ENCODE measurements at places on chromosomes 5 and 9.
A peak's percentile ranks its signal among the peaks of the same experiment; 100 is the strongest.

- DNase-seq = peak; percentile 77
These were observed 705 bp downstream of the SEPTIN8 start for GRCh38 chr5:132776131-132776937.

DNA sequence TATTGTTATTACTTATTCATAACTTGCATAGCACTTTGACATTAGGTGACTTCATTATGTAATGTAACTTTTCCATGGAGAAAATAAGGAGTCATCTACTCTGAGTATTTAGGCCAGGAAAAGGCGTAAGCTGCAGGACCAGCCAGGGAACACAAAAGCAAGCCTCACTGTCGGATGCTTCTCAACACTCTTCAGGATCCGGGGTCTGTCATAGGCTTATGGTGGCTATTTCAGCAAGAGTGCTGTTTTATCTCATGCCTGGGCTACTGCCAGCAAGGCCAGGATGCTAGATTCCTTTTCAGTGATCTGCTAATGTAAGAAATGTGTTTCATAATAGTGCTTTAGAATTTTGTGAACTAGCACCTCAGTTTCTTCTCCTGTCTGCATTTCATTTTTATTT lies 162.4 kb downstream of the CHSY3 start:
- no peak for DNase-seq

DNA sequence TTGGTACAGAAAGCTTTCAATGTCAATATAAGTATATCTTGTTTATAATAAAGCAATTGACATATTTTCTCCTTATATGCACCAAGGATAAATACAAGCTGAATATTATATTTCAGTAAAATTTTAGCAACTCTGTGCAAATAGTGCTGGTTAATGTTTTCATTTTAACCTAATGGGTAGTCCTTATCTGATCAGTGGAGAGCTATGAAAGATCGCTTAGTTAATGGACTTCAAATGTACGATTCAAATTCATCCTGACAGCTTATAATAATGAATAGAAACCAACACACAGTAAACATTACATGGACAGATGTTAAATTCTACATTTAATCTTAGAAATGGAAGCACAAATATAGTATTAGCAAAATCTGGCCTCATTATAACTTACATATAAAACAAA lies 1495.2 kb upstream of the C9orf72 start:
- no peak for DNase-seq

DNA sequence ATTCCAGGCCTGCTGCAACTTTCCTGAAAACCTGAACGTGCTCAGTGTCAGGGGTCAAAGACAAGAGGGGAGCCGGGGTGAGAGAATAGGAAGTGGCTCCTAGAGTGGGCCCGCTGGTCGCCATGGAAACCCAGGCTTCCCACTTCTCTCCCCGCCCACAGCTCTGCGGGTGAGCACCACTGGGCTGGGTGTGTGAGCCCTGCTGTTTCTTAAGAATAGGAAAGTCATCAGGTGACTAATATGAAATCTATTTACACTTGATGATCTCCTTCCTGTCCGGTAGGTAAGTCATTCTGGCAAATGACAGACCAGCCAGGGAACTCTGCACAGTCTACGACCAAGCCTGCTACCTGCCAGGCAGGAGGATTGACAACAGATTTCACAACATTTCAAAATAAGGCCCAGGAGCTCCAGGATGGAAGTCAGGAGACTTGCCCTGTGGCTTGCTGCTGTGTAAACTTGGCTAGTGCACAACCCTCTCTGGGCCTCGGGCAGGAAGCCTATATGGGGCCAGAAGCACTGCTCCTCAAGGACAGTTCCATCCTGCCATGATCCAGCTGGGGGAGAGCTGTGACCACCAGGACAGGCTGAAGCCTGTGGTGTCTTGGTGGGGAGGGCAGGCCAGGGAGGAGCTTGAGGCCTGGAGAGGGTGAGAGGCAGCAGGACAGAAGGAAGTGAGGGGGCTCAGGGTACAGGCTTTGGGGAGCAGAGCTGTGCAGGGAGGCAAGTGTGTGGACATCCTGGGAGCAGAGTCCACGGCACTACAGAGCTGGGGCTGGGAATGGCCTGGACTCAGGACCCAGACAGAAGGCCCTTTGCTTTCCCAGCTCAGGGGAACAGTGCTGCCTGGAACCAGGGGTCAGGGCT lies 60.6 kb downstream of the SHB start:
- peak; percentile 38 for DNase-seq

DNA sequence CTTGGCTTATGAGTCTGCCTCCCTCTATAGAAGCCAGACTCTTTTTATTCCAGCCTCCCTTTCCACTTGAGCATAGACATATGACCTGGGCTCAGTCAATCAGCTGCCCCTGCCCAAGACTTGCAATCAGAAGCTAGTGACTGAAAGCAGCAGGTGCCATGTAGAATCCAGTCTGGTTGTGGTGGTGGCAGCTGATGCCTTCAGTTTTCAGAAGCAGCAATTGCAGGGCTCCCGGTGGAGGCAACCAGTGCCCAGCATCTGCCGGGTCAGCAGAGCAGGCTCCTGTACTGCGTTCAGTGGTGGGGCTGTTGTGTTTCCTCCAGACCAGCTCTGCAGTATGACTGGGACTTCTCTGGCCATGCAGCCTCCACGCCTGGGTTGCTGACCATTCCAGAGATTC lies 53.9 kb upstream of the PALM2AKAP2 start:
- no peak for DNase-seq

DNA sequence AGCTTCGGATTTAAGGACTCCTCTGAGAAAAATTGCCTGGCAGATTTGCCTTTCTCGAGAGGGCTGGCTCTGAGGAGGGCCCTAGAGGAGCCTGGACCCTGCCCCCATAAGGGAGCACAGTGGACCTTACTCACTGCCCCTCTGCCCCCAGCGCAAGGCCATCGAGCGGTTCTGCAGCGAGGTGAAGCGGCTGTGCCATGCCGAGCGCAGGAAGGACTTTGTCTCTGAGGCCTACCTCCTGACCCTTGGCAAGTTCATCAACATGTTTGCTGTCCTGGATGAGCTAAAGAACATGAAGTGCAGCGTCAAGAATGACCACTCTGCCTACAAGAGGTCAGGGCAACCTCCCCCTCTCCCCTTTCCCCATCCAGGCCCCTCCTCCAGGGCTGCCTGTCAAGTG lies 34.6 kb downstream of the CYFIP2 start:
- DNase-seq = no peak

DNA sequence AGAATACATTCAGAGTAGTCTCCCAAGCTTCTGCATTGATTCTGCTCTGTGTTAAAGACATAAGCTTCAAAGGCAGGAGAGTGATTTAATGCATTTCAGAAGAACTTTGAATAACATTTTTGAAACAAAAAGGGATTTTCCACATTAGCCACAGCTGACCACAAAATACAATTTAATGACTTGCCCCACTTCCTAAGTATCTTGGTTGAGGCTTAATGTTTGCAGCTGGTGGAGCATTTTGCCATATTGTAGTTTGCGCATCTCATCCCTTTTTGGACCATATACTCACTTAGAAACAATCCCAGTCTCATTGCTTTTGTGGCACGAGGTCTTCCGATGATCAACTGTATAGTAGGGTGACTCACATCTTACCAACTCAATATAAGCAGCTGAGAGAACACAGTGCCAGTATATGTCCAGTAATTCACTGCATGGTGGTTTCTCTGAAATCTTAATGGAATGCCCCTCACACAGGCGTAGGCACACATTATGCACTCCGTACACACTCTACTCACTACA lies 455.8 kb upstream of the PTGER4 start:
- DNase-seq = no peak

GRCh38 chr5:172454358-172455086 lies at the start of gene SH3PXD2B:
Gene SH3PXD2B (minus strand): TSS chr5:172454525. CDS start chr5:172454352, 173 bp downstream.
- DNase-seq = peak; percentile 67

GRCh38 chr9:19162956-19163355 lies 35.7 kb upstream of the PLIN2 start:
- DNase-seq = no peak

GRCh38 chr5:68749077-68749476 lies 344.7 kb upstream of the SLC30A5 start:
- DNase-seq = no peak

DNA sequence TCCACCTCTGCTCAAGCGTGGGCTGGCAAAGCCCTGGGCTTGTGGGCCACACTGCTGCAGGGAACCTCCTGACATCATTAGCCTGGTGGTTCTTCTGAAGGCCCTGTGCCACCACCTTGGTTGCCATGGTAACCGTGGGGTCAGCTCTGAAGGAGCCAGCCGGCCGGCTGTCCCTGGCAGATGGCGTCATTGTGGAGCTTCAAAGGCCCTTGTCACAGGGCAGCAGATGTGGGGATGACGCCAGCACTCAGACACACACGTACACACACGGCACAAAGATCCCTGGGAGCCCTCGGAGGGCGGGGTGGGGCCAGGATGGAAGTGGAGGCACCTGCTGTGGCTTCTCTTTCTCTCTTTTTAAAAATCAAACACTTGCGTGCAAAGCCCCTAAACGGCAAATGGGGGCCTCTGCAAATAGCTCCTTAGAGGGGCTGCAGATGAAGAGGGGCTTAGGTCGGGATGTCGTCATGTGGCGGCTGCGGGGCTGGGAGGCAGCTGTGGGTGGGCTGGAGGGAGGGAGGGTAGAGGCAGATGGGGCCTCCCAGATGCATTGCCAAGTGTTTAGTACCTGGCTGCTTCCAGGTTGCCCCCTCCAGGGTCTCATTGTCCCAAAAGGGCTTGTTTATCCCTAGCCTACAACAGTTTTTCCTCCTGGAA lies 19.5 kb upstream of the RPL26L1 start:
- DNase-seq = no peak

GRCh38 chr5:176743868-176744583 lies 66.3 kb upstream of the UNC5A start:
- DNase-seq = no peak

DNA sequence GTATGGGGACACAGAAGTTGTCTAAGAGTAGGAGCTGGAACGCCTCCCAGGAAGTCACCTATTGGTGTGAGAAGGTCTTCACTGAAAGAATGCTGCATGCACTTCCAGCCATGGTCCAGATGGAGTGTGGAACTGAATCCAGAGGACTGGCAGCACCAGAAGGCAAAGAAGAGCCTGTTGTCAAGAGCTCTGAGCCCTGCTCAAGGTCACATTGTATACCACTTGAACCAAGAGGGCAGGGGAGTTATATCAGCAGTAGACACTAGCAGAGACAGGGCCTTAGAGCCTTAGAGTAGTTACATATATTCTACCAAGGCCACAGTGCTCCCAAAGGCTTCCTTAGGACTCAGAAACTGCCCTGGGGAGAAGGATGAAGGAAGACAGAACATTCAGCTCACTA lies 130.8 kb upstream of the POC5 start:
- no peak for DNase-seq

DNA sequence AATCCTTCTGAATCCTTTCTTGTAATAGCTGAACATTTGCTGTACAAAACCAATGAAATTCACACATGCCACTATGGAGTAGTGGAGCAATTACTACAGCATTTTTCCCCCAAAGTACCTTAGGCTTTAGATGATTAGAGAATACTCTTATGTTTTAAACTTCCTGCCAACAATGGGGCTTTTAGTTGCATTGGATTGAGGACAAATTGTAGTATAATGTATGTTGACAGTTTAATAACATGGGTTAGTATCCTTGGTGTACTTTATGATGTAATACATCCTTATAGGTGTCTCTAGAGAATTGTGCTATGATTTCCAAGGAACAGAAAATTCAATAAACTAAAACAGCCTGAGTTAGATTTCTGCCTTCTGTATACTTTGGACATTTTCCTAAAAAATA lies 422.7 kb upstream of the GRAMD2B start:
- no peak for DNase-seq

- DNase-seq = no peak
These were observed 87.1 kb upstream of the ELL2 start for GRCh38 chr5:96048763-96049162.

- DNase-seq = no peak
These were observed 21.6 kb downstream of the DMRT2 start for GRCh38 chr9:1071730-1072129.

DNA sequence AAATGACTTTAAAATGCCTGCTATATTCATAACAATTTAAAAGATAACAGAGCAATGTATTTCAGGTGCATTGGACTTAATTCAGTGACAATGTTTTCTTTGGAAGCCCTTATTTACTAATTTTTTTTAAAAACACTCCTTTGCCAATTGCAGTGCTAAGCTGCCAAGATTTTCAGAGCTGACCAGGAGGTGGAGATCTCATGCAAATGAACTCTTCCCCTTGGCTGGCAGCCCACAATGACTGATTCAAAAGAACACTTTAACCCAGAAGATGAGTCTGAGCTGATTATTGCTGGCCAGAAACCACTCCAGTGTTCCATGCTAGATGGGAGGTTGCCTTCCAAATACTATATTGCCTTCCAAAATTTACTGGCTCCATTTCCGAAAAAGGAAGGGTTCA lies 128.3 kb upstream of the CCNH start:
- peak; percentile 63 for DNase-seq

- no peak for DNase-seq
These were observed 6.8 kb upstream of the CEP120 start for GRCh38 chr5:123429993-123430392.

DNA sequence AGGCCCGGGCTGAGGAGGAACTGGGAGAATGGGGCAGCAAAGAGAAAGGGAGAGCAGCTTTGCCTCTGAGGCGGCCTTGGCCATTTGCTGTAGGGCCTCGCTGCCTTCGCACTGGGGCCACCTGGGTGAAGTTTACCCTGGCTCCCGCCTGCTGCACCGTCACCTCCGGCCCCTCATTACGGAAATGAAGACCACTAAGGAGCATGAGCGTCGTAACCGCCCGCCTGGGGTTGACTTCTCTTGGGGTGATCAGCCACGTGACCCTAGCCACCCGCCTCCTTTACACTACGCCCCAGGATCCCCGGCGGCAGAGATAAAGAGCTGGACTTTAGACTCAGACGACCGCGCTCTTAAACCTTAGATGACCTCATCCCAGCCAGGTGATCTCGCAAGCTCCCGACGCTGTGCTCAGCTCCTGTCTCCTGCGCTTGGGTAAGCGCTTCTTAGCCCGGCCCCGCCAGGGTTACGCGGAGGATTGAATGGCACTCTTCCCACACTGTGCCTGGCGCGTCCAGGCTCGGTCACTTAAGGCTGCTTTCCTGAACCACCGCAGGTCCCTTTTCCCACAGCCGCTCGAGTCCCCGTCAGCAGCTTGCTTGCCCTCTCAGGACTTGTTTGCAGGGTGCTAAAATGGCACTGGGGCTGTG lies 107.9 kb upstream of the LARP1 start:
- no peak for DNase-seq

DNA sequence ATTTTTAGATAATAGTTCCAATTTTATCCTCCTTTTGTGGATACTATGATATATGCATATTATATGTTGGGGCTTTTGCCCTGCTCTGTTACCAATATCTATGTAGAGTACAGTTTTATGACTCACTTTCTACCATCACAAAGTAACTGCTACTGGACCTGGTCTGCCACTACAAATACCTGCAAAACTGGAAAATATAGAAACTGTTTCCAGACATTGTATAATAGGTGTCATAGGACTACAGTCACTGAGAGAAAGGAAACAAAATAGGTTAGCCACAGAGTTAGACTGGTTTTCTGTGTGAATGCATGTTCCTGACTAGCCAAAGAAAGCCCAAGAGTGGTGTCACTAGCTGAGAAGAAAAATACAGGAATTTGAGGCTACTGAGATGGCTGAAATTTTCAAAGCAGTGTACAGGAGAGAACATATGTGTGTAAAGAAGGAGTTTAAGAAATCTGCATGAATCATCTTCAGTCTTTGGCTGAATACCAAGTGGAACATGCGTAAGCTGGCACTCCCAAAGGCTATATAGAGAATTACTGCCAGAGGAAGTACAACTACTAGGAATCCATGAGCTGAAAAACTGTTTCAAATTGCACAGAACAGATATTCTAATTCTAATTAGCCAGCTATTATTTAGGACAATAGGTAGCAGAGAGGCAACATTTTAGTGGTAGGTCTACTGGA lies 29.0 kb upstream of the FAM174A start:
- no peak for DNase-seq
